Thyroid gland (tissue), 4 donors: ENCODE measurements at places on chromosomes 6 and 20. TPM values are rescaled to one million over a fixed set of nuclear protein-coding genes. Genes with fewer than 3 reads are reported as not detected.

The LAMA2 gene
- 63.8 TPM for total RNA-seq

The EYA4 gene
- total RNA-seq, result 5.4 TPM

GRCh38 chr6:44960898-44961297 is 367.2 kb upstream of the RUNX2 start:
- DNase-seq, result no peak

DNA sequence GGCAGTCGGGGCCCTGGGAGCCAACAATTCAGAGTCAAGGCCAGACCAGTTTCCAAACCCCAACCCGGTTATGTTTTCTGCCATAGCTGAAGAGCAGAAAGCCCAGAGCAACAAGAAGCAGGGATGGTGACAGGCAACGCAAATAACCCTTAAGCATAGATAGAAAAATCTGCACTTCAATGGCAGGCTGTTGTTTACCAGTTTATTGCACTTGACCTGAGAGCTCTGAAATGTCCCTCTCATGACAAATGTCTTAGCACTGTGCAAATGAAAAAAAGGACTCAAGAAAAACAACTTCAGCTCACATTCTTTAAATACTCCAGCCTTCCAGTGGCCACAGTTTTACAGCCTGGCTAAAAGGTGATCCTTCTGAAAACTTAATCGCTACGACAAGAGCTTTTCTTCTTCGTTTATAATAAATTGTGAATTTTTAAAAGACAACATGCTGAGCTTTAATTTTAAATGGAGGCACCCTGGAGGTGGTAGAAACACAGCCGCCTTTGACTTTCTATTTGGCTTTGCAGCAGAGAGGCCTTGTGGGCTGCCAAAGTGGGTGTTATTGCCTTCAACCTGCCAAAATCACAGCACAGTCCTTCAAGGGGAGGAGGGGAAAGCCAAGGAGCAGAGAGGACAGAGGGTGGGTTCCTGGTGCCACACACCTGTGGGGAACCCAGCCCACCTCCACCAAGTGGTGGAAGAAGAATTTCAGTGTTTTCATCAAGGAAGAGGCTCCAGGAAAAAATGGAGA is 289.5 kb upstream of the CDYL start:
- no peak for DNase-seq

DNA sequence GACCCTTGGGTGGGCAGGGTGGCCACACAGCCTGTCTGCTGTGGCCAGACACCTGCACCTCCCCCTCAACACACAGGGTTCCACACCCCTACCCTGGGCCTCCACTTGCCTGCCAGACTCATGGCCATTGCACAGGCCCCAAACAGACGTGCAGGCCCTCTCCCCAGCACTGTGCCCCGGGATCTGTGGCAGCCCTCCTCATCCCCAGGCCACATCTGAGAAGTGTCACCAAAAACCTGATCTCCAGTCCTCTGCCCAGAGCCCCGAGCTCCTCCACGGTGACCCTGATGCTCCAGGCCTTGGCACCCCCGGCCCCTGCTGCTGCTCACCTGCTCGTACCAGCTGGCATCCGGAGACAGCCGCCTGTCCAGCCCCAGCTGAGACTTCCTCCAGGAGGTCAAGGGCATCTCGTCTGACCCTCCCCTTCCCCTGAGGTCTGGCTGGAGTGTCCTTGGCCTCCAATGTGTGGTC is 160.1 kb downstream of the DLL1 start:
- DNase-seq, result no peak

DNA sequence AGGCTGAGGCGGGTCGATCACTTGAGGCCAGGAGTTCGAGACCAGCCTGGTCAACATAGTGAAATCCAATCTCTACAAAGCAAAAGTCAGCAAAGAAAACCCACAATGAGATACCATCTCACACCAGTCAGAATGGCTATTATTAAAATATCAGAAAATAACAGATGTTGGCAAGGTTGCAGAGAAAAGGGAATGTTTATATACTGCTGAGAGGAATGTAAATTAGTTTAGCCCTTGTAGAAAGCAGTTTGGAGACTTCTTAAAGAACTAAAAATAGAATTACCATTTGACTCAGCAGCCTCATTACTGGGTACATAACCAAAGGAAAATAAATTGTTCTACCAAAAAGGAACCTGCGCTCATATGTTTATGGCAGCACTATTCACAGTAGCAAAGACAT is 16.7 kb upstream of the GCM1 start:
- no peak for DNase-seq

DNA sequence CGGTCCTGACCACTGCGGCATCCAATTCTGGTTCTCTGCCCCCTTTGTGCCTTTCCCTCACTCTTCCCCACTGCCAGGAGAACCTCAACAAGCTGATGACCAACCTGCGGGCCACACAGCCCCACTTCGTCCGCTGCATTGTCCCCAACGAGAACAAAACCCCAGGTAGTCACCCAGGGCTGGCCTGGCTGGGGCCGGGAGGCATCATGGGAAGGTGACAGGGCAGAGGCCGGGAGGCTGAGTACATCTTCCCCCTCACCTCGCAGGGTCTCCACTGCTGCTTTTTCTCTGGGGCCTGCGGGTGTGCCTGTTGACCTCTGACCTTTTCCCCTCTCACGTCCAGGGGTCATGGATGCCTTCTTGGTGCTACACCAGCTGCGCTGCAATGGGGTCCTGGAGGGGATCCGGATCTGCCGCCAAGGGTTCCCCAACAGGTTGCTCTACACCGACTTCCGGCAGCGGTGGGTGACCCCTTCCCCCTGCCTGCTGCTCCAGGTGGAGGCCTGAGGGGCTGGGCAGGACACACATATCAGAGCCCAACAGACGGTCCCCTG is 35.1 kb downstream of the MYH7B start:
- DNase-seq, result no peak
